ENCODE measurements at places on chromosomes 11 and 22.
A peak's percentile ranks its signal among the peaks of the same experiment; 100 is the strongest.

DNA sequence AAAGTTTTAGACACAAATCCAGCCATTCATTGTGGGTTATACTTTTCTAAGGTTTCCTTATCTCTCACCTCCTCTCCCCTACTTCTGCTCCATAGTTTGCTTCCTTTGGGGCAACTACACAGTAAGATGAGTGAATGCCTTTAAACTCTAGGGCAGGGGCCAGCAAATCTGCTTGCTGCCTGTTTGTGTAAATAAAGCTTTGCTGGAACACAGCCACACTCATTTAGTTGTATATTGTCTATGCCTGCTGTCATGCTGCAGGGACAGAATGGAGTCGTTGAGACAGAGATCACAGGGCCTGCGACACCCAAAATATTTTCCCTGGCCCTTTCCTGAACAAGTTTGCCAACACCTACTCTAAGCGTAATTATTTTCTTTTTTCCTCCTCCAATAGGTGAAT is 58.7 kb downstream of the TECTA start:
- no peak for DNase-seq

DNA sequence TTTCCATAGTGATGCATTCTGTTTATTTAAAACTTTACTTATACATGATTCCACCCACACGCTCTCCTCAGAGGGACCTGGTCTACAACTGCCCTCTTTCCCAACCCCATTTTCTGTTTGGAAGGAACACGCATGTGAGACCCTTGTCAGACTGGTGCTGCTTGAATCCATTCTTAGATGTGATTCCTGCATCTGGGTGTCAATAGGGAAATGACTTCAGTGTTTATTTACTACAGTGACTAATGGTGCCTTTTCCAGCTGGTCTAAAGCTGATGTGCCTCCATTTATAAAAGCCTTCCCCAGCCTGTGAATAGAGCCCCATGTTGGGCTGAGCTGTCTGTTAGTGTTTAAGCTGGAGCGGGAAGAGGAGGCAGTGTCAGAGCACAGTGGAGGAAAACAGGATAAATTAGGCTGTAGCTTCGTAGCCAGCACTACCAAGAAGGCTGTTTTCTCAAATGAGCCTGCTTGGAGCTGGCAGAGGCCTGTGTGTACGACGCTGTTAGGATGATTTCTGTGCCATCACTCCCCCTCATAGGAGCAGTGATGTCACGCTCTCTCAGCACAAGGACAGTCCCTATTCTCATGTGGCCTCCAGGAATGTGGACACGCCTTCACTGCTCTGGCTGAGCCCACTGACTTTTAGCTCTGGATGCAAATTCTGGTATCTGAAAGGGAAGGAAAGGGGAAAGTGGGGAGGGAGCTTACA is 18.9 kb upstream of the C11orf96 start:
- no peak for DNase-seq

GRCh38 chr11:123640677-123641494 is 13.5 kb downstream of the SCN3B start:
- DNase-seq: peak; percentile 14

DNA sequence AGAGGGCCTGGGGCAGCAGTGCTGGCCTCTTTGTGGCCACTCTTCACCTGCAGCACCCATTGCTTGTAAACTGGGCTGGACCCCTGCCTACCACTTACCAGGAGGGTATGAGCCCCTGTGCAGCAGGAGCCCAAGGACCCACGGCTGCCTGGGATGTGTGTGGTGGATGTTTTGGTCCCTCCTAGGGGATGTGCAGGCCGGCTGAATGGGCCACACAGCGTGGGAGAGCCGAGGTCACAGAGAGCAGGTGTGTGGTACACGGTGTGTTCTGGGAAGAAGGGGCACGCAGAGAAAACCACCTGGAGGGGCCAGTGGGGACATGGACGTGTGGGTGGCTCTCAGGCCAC is 19.3 kb upstream of the GNB1L start:
- no peak for DNase-seq

GRCh38 chr11:69292221-69292648 is 1.7 kb upstream of the MYEOV start:
- DNase-seq: peak; percentile 36

DNA sequence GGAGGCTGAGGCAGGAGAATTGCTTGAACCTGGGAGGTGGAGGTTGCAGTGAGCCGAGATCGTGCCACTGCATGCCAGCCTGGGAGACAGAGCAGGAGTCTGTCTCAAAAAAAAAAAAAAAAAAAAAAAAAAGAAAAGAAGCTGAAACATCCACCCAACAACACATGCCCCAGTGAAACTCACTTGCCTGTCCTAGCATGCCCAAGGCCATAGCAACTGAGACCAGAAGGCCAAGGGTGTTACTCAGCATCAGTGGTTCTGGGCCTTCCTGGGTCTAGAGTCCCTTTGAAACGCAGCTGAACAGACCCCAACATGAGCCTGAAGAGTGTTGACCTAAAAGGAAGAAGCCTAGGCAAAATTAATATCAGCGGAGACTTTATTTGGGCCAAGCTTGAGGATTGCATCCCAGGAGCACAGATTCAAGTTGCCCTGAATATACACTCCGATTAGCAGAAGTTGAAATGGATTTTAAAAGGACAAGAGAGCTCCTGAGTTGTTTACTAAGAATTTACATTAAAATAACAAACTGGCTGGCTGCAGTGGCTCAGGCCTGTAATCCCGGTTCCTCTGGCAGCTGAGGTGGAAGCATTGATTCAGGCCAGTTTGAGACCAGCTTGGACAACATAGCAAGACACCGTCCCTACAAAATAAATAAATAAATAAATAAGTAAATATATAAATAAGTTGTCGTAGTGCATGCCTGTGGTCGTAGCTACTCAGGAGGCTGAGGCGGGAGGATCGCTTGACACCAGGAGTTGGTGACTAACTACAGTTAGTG is 7.0 kb downstream of the PRDX5 start:
- DNase-seq: no peak

- DNase-seq: no peak
Measured at GRCh38 chr11:8329336-8329735, 65.7 kb upstream of the LMO1 start.

DNA sequence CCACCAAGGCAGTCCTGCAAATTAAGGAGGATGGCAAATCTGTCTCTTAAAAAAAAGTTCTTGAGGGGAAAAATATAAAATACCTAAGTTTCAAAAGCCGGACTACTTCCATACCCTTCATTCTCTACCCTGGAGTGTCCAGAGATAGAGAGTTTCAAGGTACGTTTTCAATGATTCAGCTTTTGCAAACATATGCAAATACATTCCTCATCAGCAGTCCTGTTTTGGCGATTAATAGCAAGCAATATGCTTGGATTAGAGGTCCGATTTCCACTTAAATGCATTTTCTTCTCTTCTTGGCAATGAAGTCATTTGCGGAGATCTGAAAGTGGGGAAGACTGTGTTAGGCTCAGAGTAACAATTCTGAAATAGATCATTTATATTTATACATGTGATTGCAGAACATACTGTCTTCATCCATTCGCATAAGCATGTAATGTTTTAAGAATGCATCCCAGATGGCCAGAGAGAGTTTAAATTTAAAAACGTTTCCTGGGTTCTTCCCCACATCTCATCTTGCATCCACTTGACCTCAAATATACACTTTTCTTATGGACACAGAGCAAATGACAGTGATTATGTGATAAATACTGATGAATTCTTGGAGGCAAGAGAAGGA is 13.8 kb upstream of the TFIP11 start:
- no peak for DNase-seq

DNA sequence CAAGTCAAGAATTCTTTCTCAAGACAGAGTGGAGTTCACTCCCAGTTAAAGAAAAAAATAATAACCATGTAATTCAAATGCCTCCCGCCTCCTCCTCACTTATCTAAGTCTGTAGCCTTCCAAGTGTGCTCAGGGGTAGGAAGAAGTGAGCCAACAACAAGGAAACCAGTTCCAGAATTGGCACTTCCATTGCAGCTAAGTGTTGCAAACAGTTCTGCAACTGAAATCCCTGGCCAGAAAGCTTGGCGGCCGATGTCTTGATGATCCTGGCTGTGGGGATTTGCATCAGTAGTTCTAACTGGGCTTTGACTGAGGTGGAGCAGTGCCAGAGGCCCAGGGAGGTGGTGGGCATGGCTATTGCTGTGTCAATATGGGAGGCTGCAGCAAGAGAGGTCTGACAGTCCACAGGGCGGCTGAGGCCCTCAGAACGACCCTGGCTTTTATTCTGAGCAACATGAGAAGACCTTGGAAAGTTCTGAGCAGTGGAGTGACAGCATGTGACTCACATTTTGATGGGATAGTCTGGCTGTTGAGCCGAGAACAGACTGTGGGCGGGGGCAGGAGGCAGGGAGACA is 19.2 kb downstream of the DHCR7 start:
- DNase-seq: no peak

GRCh38 chr11:75635066-75635862 is 33.6 kb downstream of the MAP6 start:
- no peak for DNase-seq

DNA sequence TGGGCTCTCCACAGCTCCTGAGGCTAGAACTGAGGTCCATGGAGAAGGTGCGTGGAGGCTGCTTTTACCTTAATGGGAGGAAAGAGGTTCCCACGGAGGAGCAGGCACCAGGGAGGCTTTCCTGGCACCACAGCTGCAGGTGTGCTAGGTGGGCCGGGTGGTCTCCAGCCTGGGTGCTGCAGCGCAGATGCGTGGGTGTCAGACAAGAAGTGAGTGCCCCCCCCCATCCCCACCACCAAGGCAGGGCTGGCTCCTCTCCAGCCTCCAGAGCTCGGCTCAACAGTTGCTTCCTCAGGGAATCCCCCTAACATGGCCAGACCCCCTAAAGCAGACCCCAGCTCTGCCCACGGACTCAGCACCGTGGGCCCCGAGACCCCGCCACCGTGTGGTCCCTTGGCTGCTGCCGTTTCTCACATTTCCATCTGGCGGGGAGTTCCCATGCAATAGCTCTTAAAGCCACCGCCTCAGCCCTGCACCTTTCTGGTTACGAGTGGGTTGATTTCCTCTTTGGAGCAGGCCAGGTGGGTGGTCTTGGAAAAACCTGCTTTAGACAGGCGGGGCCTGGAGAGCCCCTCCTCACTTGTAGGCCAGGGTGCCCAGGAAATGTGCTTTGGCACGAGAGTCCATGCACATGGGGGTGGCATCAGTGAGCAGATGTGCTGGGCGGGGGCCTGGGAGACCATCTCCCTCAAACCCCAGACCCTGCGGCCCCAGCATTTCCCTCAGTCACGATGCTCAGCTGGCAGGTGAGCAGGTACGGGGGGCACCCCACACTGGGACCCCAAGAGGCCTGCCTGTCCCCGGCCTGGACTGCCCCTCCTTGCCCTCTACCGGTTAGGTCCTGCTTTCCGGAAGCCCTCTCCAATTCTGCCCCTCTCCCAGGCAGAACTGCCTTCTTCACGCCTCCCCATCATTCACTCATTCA is 93.7 kb downstream of the ARHGAP8 start:
- DNase-seq: no peak

DNA sequence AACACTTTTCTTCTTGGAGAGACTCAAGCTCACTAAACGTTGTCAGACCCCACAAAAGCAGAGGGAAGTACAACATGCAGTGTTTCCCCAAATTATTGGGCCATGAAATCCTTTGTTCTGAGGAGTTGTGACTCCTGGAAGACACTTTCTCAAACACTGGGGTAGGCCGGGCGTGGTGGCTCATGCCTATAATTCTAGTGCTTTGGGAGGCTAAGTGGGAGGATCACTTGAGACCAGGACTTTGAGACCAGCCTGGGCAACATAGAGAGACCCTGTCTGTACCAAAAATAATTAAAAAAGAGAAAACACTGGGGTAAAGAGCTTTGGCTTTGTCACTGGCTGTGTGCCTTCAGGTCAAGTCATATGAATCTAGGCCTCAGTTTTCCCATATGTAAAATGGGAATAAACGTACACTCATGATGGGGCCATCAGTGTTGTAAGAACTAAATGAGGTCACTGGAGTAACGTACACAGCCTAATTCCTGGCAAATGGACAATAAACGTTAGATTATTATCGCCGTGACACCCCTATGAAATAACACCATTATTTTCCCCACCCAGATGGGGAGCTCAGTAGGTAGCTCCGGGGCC is 92.0 kb downstream of the RRM1 start:
- DNase-seq: no peak

- DNase-seq: no peak
Measured at GRCh38 chr11:2704356-2704755, 4.6 kb upstream of the KCNQ1OT1 start.

DNA sequence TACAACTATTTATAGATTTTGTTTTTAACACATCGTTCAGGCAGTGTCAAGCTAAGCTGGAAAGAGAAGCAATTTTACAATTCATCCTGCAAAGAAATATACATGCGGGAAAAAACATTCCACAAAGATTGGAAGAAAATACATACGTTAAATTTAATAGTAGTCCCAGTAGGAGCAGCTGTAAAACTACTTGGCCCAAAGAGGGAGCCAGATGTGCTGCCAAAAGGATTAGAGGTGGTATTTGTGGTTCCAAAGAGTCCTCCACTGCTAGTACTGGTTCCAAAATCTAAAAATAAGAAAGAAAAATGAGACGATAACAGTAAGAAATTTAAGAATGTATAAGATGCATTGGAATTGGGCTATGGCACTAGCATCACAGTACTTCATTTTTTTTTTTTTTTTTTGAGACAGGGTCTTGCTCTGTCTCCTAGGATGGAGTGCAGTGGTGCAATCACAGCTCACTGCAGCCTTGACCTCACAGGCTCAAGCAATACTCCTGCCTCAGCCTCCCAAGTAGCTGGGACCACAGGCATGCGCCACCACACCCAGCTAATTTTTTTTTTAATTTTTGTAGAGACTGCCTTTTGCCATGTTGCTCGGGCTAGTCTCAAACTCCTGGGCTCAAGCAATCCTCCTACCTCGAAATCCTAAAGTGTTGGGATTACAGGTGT is 21.5 kb downstream of the NUP98 start:
- no peak for DNase-seq

DNA sequence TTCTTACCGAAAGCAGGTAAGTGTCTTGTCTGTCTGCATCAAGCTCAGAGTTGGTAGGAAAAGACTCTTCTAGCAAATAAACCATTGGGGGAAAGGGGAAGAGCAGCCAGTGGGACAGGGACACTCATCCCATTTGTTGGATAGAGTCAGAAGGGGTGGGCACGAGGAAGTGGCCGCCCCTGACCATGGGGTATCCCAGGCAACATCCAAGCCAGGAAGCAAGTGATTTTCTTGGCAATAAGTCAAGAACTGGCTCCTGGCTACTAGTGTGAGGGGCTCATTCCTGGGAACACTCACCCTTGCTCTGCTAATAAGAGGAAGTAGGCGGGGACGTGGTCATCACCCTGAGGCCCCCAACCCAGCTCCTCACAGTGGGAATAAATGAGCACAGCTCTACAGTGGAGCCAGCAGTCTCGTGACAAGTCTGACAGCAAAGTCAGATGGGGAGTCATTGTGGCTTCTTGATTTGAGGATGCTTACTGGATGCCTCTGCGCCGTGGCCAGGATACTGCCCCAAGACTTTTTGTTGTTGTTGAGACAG is 6.7 kb downstream of the SLC25A18 start:
- DNase-seq: no peak

DNA sequence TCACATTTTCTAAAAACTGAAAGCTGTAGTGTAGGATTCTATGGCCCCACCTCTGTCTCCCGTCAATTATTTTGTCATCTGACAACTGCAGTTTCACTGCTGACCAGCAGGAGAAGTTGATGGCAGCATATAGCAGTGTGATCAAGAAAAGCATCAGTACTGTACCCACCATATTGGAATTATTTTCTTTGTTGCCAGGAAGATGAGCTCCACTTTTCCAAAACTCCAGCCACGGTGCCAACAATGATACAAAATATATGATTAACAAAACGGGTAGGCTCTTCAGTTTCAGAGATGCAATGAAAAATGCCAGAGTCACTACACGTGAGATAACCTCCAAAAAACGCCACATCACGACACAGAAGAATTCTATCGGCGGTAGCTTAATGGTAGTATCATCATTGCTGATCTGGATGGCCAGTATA is 41.3 kb downstream of the XKR3 start:
- DNase-seq: no peak

GRCh38 chr11:35236667-35237003 is 97.7 kb downstream of the CD44 start:
- no peak for DNase-seq

Measured in central memory CD4-positive, alpha-beta T cell (primary cell).